Activated effector memory CD4-positive, alpha-beta T cell treated with anti-CD3 and anti-CD28 coated beads, Interleukin-2, amount 50 U/mL, for 16 hours (primary cell): ENCODE measurements at places on chromosomes 12 and 14.

DNA sequence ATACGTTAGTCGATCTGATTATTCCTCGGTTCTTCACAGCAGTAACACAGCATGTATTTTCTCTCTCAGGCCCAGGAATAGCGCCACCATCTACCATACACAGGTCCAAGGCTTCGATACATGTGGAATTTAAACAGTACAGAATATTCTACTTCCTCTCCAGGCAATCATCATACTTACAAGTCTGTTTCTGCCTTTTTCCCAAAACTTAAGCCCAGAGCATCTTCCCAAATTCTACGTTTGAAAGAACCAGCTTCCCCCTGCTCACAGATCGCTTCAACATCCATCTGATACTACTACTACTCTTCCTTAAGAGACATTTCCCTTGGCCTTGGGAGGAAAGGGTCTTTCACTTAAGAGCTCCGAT lies 626 bp downstream of the TXNDC16 start:
- no peak for DNase-seq

DNA sequence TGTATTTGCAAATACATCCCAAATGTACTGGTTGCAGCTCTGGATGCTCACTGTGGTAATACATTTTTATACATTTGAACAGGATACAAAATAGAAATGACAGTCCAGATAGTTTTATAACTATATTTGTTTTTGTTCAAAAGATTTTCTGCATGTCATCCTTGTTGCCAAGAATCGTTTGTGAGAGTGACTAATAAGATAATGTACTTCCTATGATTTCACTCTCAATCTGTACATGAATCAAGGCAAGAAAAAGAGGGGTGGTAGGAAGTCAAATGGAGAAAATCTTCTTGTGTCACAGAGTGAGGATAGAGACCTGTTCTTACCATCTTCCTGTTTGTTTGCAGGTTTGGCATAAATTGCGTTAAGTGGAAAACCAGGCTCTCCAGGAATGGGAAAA lies 13.9 kb downstream of the ARPC3 start:
- no peak for DNase-seq

GRCh38 chr14:51674294-51675002 lies 22.7 kb downstream of the FRMD6 start:
- no peak for DNase-seq

DNA sequence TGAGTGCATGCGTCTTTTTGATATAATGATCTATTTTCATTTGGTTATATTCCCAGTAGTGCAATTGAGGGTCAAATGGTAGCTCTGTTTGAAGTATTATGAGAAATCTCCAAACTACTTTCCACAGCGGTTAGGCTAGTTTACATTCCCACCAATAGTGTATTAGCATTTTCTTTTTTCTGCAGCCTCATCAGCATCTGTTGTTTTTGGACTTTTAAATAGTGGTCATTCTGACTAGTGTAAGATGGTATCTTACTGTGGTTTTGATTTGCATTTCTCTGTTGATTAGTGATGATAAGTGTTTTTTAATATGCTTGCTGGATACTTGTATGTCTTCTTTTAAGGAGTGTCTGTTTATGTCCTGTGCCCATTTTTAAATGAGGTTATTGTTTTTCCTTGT lies 3.7 kb upstream of the KLRC1 start:
- DNase-seq: no peak

- no peak for DNase-seq
Observed at GRCh38 chr14:26200687-26201086, 397.1 kb downstream of the NOVA1 start.

DNA sequence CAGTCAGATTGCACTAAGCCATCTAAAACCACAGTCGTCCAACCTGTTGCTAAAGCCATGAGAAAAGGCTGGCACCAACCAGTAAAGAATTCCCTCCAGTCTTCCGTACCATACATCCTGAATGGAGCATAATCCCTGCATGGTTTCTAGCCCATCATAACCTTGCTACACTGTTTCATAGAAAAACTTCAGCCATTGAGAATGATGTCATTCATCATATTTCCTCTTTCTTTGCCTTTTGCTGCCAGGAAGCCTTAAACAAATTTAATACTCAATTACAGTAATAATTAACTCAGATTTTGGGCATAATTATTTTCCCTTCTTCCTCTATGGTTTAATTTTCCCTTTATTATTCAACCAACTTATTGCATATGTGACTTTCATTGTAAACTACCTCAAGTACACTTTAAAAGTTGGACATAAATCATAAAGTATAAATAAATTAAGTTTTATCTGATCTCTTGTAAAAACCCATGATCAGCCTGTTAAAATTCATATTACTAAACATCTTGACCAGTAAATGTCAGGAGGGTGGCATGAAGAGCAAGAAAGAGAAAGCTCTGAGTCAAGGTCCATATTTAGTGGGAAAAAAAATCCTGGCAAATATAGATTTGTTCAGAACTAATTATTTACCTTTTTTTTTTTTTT lies 264.7 kb downstream of the ZFP36L1 start:
- no peak for DNase-seq
